ENCODE measurements at places on chromosomes 2 and 18. TPM values are rescaled to one million over a fixed set of nuclear protein-coding genes. Genes with fewer than 3 reads are reported as not detected.

The LCT gene
- total RNA-seq, result 0.05 TPM

The CCNT2 gene
- total RNA-seq, result 10.1 TPM

The TUBB6 gene
- total RNA-seq, result 191 TPM

The SEPTIN10 gene
- total RNA-seq, result 43.1 TPM

The COA5 gene
- total RNA-seq, result 23.4 TPM

The ANTXR1 gene
- total RNA-seq, result 137 TPM

Measured in A549 treated with Hydrocortisone at 1 μM for 4 hours (cell line).